ENCODE measurements at places on chromosomes 6 and 20. TPM values are rescaled to one million over a fixed set of nuclear protein-coding genes. Genes with fewer than 3 reads are reported as not detected.

NKX2-2 gene
- not detected for total RNA-seq

TCF21 gene
- 39.3 TPM for total RNA-seq

CALHM5 gene
- total RNA-seq = 0.57 TPM

BNIP5 gene
- total RNA-seq = 0.24 TPM

ZNF165 gene
- 1.0 TPM for total RNA-seq

MUC22 gene
- total RNA-seq = not detected

TTLL9 gene
- 0.25 TPM for total RNA-seq

FUT9 gene
- 0.12 TPM for total RNA-seq

APOM gene
- total RNA-seq = 4.0 TPM

CRYBG1 gene
- 7.4 TPM for total RNA-seq

FRK gene
- total RNA-seq = 1.1 TPM

GRCh38 chr6:391559-392440, at the start of gene IRF4:
IRF4 (plus strand) TSS chr6:391752; CDS start chr6:393153, 1,401 bp downstream.
- H3K36me3 ChIP-seq = no peaks in the 10 kb centered on the region
- no peak within 1 kb of the TSS for H3K27ac ChIP-seq
- peaks cover 8% of the 10 kb centered on the region for H3K4me1 ChIP-seq
- DNase-seq = no peak
- H3K27me3 ChIP-seq = no peaks in the 10 kb centered on the region
- peak within 1 kb of the TSS; percentile 20 for H3K4me3 ChIP-seq

DNA sequence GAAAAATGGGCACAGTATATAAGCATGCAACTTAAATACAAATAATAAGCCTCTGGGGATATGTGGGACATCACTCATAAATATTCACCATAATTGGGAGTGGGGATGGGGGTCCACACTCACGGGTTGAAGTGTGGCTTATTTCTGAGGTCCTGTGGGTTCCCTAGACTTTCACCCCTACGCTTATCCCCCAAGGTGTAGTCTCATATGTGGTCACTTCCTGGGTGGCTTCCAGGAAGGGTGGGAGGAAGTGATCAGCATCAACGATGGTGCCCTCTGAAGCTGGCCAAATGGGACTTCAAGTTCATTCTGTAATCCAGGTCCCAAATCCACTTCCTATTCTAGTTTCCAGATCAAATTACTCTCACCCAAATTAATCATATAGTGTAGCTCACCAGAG, 59.5 kb downstream of the GNAS start:
- no peak overlapping the region for H3K4me3 ChIP-seq
- peaks cover 4% of the 10 kb centered on the region for H3K4me1 ChIP-seq
- H3K36me3 ChIP-seq = no peaks in the 10 kb centered on the region
- no peaks in the 10 kb centered on the region for H3K27me3 ChIP-seq
- H3K27ac ChIP-seq = no peak overlapping the region

GRCh38 chr20:22914291-22914690, 120.8 kb upstream of the SSTR4 start:
- no peaks in the 10 kb centered on the region for H3K4me1 ChIP-seq
- H3K27me3 ChIP-seq = no peaks in the 10 kb centered on the region
- no peaks in the 10 kb centered on the region for H3K36me3 ChIP-seq
- DNase-seq = no peak
- no peak overlapping the region for H3K27ac ChIP-seq

- H3K27me3 ChIP-seq = no peaks in the 10 kb centered on the region
- no peak for DNase-seq
- peaks cover 4% of the 10 kb centered on the region for H3K4me1 ChIP-seq
- no peak overlapping the region for H3K27ac ChIP-seq
- H3K4me3 ChIP-seq = no peak overlapping the region
- H3K36me3 ChIP-seq = no peaks in the 10 kb centered on the region
These were observed 113.6 kb upstream of the ID4 start for GRCh38 chr6:19723545-19723944.

GRCh38 chr20:7712661-7713060, 227.6 kb downstream of the HAO1 start:
- DNase-seq = no peak
- no peak overlapping the region for H3K4me3 ChIP-seq
- H3K36me3 ChIP-seq = no peaks in the 10 kb centered on the region

DNA sequence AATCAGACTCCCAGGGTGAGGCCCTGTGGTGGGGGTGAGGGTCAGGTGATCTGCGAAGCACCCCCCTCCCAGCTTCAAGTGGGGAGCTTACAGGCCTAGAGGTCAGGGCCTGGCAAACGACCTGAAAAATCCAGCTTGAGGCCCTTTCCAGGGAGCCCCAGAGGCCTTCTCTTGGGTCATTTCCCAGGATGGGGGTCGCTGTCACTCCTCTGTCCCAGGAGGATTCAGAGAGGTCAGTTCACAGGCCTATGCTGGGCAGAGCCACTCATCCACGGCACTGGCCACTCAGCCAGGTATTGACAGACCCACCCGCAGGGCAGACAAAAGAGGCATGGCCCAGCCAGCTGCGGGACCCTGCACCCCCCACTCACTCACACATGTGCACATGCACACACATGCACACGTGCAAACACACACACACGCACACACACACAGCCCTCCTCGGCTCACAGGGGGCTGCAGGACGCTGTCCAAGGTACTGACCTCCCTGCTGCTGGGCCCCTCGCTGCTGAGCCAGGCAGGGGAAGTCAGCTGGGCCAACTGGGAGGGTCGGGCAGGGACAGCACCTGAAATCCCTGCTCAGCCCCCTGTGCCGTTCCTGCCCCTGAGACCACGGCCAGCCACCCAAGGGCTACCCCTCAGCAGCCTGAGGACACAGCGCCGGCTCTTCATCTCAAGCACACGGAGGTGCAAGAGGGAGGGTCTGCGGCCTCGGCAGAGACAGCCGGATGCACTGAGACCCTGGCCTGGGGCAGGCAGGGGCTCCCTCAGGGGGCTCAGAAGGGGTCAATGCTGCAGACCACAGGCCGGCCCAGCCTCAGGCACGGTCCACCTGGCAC, 113.8 kb downstream of the TAF4 start:
- H3K27me3 ChIP-seq = no peaks in the 10 kb centered on the region
- H3K4me1 ChIP-seq = peaks cover 22% of the 10 kb centered on the region
- H3K36me3 ChIP-seq = no peaks in the 10 kb centered on the region
- H3K27ac ChIP-seq = no peak overlapping the region
- peak; percentile 77 for DNase-seq
- no peak overlapping the region for H3K4me3 ChIP-seq

DNA sequence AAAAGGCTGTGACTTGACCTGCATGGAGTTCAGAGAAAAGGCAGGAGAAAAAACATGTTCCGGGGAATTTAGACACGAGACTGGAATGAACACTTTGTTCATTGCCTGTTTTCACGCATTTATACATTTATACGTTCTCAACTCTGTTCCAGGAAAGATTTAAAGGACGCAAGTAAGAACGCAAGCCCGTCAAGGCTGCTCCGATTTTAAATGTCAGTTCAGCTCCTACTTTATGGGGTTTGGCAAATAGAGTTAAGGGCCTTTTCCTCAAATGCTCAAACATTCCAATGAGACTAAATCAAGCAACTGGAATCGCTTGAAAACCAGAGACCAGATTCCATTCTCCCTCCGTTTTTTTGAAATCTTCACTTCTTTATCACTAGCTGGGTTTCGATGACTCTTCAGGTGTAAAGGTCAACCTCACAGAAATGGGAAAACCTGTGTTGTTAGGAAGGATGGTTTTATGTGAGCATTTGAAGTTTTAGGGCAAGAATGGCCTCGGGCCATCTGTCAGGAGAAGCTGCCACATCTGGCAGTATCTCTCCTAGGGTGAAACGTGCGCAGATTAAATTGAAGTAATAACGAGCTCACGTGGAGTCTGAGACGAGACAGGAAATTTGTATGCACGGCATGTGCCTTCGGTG, 24.9 kb downstream of the TTLL2 start:
- H3K27me3 ChIP-seq = no peaks in the 10 kb centered on the region
- H3K27ac ChIP-seq = no peak overlapping the region
- H3K36me3 ChIP-seq = no peaks in the 10 kb centered on the region
- no peak overlapping the region for H3K4me3 ChIP-seq

GRCh38 chr6:18062733-18063132, 59.7 kb downstream of the NHLRC1 start:
- no peaks in the 10 kb centered on the region for H3K36me3 ChIP-seq
- H3K27me3 ChIP-seq = no peaks in the 10 kb centered on the region
- no peak overlapping the region for H3K4me3 ChIP-seq
- no peak for DNase-seq

DNA sequence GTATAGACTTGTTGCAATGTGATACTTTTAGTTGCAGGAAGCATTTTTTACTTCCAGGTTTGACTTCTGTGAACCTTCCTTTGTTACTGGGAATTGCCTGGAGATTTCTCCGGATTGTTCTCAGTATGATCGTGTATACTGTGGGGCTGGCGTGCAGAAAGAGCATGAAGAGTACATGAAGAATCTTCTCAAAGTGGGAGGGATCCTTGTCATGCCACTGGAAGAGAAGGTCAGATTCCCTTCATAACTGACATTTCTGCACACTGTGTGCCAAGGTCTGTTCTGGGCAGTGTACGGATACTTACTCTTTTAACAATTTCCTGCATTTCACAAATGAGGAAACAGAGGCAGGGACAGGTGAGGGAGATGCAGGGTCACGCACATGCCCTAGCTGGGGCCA, 9.7 kb downstream of the PCMTD2 start:
- H3K27ac ChIP-seq = no peak overlapping the region
- H3K4me3 ChIP-seq = no peak overlapping the region
- H3K36me3 ChIP-seq = no peaks in the 10 kb centered on the region

GRCh38 chr20:1987826-1988225, 6.0 kb downstream of the PDYN start:
- H3K27me3 ChIP-seq = no peaks in the 10 kb centered on the region
- H3K4me1 ChIP-seq = no peaks in the 10 kb centered on the region
- no peak overlapping the region for H3K4me3 ChIP-seq
- H3K36me3 ChIP-seq = no peaks in the 10 kb centered on the region
- no peak overlapping the region for H3K27ac ChIP-seq

- H3K27me3 ChIP-seq = no peaks in the 10 kb centered on the region
- no peak overlapping the region for H3K27ac ChIP-seq
- peak; percentile 4 for DNase-seq
These were observed 224.2 kb downstream of the DLL1 start for GRCh38 chr6:170066679-170067078.

DNA sequence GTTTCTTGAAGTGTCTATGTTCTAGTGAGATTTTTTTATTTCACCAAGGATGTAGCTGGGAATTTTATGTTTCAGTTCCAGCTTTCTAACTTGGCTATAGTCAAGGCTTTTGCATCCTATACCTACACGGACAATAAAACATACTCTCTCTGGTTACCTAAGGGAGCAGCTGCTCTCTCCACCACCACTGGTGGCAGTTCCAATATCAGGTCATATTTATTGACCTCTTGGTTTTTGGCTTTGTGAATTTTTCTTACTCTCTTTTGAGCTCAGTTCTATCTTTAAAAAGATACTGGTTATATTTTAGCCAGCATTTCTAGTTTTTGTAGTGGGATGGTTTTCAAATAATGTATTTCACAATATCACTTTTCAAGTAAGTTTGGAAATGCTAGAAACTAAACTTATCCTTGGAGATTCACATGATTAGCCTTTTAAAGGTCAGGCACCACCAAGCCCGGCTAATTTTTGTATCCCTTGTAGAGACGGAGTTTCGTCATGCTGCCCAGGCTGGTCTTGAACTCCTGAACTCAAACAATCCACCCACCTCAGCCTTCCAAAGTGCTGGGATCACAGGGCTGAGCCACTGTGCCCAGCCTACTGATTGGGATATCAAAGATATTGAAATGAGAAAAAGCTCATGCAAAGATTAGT, 34.7 kb upstream of the HAO1 start:
- H3K4me1 ChIP-seq = no peaks in the 10 kb centered on the region
- H3K27me3 ChIP-seq = no peaks in the 10 kb centered on the region
- DNase-seq = no peak
- no peaks in the 10 kb centered on the region for H3K36me3 ChIP-seq

- no peaks in the 10 kb centered on the region for H3K36me3 ChIP-seq
- no peaks in the 10 kb centered on the region for H3K27me3 ChIP-seq
- H3K4me1 ChIP-seq = no peaks in the 10 kb centered on the region
- no peak overlapping the region for H3K4me3 ChIP-seq
- DNase-seq = no peak
These were observed 127.1 kb upstream of the MLIP start for GRCh38 chr6:53984163-53984562.

DNA sequence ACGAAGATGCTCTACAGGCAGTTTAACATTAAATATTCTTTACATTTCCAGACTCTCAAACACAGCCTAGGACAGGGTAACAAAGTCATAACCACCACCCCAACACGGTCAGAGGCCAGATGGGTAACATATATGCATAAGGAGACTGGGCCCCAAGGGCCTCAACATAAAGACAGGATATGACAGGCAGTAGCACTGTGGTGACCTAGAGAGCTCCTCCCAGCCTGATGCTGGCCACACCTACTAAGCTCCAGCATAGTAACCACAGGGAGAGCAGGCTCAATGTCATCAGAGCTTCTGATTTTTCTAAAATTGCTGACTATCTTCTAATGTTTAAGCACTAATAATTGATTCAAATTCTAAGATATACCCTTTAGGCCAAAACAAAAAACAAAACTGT, 21.7 kb downstream of the SMLR1 start:
- no peak overlapping the region for H3K4me3 ChIP-seq
- no peaks in the 10 kb centered on the region for H3K27me3 ChIP-seq
- no peak for DNase-seq
- peaks cover 3% of the 10 kb centered on the region for H3K4me1 ChIP-seq
- H3K27ac ChIP-seq = no peak overlapping the region

GRCh38 chr6:155586090-155586489, 130.5 kb upstream of the NOX3 start:
- H3K27me3 ChIP-seq = no peaks in the 10 kb centered on the region
- no peak overlapping the region for H3K27ac ChIP-seq
- no peak overlapping the region for H3K4me3 ChIP-seq
- H3K36me3 ChIP-seq = no peaks in the 10 kb centered on the region

- H3K4me3 ChIP-seq = no peak overlapping the region
- no peak overlapping the region for H3K27ac ChIP-seq
- no peaks in the 10 kb centered on the region for H3K4me1 ChIP-seq
These were observed 30.2 kb downstream of the SLC2A10 start for GRCh38 chr20:46739431-46740213.

DNA sequence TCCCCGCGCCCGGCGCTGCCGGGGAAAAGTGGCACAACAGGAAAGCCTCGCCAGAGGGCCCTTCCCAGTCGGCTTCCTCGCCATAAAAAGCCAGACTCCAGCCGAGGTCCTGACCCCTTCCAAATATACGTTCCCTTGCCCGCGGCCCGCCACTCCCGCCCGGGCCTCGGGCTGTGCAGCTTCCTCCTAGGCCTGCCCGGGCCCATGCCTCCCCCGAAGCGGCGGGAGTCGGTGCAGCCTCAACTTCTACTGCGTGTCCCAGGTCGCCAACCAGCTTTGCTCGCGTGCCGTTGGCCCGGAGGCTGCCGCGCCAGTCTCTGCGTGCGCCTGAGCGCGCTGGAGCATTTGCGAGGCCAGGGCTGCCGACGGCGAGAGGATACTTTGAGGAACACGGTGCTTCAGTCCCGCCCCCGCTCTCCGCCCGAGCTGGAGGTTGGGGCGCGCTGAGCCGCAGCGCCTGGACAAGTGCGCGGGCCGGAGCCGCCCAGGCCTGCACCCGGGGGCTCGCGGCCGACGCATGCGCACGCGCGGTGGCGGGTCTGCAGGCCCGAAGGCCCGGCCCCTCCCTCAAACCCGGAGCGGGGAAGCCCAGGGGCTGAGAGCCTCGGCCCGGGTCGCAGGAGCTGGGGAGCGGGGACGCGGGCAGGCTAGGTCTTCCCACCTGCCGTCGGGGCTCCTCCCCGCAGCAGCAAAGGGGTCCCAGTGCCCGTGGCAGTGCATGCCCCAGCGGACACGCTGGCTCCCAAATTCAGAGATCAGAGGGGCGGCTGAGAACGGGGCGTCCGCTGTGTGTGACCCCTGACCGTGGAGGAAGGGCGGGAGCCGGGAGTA, 10.2 kb downstream of the FOXC1 start:
- H3K4me3 ChIP-seq = no peak overlapping the region
- no peaks in the 10 kb centered on the region for H3K36me3 ChIP-seq
- DNase-seq = no peak

GRCh38 chr6:43843669-43844171, 73.7 kb downstream of the VEGFA start:
- no peak overlapping the region for H3K4me3 ChIP-seq
- no peaks in the 10 kb centered on the region for H3K27me3 ChIP-seq
- H3K27ac ChIP-seq = no peak overlapping the region
- H3K36me3 ChIP-seq = no peaks in the 10 kb centered on the region
- no peak for DNase-seq
